GM04504 (cell line): ENCODE measurements at places on chromosomes 3 and 15.

DNA sequence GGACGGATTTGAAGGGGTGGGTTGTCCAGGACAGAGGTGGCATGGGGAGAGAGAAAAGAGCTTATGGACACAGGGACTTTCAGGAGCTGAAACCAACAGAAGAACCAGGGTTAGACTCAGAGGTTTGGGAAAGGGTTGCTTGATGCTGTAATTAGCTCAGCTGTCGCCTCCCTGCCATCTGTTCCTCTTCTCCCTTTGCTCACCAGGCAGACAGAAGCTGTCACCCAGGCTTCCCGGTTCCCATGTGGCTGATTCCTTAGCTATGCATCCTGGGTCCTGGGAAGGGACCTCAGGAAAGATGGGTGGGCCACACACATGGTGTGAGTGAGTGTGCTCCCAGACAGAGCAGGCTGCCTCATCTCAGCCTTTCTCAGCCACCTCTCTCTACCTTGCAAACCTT, 14.1 kb downstream of the PTPN23 start:
- DNase-seq = no peak

GRCh38 chr15:93478947-93479346, 389.9 kb upstream of the RGMA start:
- no peak for DNase-seq

DNA sequence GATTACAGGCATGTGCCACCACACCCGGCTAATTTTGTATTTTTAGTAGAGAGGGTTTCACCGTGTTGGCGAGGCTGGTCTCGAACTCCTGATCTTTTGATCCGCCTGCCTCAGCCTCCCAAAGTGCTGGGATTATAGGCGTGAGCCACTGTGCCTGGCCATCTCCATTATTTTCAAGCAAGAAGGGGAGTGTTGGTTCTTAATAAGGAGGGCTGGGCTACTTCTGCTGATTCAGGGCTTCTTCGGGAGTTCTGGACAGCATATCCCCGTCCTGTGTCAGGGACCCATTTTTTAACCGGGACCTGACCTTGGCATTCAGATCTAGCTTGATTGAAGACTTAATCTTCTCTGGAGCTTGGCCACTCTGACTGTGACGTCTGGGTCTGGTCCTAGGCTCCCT, 74.1 kb upstream of the SYN2 start:
- DNase-seq = no peak

DNA sequence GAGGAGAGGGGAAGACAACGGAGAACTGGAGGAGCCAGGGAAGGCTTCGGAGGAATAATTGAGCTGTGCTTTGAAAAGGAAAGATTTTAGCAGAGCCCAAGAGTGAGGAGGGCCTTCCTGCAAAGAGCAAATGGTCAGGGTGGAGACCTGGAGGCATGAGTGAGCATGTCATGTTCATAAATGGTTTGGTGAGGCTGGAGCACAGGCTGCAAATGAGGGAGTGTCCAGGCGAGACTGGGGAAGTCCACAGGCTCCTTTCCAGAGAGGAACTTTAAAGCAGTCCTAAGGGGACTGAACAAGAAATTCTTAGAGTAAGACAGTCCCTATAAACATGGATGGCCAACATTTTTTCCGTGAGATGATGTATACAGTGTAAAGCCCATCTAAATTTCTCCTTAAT, 108.8 kb downstream of the THSD4 start:
- no peak for DNase-seq

GRCh38 chr3:129820587-129820986, 72.9 kb downstream of the TMCC1 start:
- DNase-seq = no peak
